ENCODE measurements at places on chromosomes 16 and 17.

DNA sequence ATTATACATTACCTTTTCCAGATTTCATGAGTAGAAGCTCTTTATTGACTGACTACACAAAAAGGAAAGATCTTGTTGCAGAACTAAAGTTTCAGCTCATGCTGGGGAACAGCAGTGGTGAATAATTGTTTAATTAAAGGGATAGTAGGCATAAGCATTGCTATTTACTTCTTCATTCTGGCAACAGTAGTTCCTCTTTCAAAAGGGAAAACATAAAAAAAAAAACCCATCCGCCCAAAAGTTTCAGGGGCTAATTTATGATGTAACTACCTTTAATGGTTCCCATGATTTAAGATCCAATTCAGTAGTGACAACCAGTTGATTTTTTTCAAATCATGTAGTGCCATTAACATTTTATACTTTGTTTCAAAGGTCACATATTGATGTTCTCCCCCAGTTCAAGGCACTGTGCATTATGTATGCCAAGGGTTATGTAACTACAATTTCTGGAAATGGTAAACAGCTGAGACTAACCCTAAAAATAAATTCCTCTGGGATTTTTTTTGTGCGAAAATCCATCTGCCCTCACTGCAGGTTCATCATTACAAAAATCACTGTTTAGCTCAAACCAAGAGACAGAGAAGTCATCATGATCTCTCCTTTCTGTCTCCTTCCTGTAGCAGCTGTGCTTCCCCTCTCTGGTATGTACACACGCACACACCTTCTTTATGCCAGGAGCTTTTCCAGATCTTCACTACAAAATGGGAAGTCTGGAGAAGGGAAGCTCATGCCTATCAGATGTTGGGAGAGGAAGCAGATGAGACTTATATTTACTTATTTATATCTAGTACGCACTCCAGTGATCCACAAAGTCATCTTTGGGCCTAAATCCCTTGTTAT, 2.2 kb upstream of the PHLPP2 start:
- DNase-seq = no peak

DNA sequence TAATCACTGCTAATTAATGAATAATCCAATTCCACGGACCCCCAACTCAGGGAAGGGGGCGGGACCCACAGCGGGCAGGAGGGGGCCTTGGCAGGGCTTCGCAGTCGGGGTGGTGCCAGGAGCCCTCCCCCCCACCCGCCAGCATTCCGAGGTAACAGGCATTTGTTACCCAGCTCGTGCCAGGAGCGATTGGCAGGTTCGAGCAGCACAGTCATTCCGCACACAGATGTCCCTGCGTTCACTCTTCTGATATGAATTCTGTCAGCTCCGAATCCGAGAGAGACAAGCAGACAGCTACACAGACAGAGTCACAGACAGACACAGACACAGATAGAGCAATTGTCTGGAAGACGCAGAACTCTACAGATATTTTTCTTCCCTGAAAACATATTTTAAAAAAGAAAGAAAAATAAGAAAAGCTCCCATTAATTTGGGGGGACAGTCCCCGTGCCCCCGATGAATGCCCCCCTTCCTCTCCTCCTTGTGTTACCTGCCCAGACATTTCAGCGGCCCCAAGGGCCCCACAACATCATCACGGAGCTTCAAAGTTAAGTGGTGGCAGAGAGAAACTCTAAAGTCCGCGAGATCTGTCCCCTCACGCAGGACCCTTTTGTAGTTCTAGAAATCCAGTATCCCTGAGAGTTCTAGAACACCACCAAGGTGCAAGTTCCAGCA, 10.2 kb downstream of the NEUROD2 start:
- DNase-seq = no peak

- no peak for DNase-seq
Measured at GRCh38 chr17:80603396-80603795, 58.8 kb downstream of the RPTOR start.

- DNase-seq = no peak
Measured at GRCh38 chr17:11300738-11301137, 59.7 kb downstream of the SHISA6 start.

DNA sequence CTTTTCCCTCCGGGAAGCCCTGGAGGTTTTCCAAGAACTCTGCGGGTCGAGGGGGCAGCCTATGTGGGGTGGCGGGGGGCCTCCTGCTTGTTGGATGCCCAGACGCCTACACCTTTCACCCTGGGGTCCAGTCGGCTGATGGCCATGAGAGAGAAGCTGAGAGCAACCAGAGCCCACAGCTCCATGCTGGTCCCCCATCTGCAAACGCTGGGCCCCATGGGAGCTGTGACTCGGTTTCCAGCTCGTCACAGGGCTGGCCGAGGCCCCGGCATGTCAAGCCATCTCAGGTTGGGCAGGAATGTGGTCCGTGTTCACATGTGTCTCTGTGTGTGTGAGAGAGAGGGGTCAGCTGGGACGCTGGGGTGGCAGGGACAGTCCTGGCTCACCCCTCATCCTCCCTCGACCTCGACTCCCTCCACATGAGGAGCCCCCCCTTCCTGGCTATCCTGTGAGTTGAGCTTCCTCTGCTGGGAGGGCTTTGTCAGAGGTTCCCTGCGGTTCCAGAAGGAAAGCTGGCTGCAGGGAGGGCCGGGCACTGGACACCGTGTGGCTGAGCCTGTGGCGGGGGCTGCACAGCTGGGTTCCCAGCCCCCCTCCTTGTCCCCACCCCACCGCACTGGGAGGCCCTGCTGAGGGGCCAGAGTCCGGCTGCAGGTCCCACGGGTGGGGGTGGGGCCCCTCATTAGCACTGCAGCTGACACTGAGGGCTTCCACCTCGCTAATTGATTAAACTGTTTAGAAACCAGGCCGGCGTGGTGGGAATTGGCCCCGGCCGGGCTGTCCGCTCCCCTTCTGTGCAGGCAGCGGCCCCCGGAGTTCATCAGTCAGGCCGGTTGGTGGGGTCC, 19.1 kb downstream of the METRNL start:
- DNase-seq = no peak

DNA sequence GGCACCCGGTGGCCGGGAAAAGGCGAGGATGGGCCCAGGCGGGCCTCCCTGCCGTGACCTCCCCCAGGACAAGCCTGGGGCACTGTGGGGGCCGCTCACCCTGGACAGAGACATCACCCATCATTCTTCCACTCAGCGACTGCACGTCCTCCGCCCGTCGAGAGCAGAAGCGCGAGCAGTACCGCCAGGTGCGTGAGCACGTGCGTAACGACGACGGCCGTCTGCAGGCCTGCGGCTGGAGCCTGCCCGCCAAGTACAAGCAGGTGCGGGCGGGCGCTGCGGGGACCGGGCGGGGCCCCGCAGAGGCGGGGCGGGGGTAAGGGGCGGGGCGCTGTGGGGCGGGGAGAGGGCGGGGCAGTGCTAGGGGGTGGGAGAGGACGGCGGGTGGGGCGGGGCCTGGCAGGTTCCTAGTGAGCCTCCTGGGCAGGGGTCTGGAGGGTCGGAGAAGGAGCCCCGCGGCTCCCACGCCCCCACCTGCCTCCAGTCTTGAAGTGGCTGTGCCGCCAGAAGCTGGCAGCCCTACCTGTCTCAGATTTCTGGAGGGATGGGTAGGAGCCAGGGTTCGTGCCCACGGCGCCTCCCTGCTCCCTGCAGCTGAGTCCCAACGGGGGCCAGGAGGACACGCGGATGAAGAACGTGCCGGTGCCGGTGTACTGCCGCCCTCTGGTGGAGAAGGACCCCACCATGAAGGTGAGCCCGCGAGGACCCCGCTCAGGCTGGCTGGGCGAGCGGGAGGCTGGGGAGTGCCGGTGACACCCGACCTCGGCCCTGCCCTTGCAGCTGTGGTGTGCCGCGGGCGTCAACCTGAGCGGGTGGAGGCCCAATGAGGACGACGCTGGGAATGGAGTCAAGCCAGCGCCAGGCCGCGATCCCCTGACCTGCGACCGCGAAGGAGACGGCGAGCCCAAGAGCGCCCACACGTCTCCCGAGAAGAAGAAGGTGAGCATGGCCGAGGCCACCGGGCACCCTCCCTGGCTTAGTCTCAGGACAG, 7.5 kb downstream of the NME3 start:
- DNase-seq = no peak

- DNase-seq = no peak
Measured at GRCh38 chr17:40485851-40486521, 15.4 kb downstream of the TNS4 start.

GRCh38 chr17:36127199-36127893, 23.7 kb downstream of the CCL4 start:
- DNase-seq = no peak

DNA sequence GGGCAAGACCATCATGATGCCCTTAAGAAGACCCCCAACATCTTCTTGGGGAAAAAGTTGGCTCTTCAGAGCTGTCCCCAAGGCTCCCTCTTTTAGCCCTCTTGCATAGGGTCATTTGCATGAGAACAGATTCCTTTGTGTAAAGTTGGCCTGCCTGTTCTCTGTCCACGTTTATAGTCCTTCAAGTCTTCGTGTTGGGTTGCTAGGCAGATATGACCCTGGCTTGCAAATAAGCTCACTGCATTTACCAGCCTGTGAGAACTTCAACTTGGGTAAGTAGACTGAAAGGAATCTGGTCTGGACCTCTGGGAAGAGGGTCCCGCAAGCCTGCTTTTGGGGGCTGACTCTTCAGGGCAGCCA, 2.9 kb downstream of the ARSG start:
- no peak for DNase-seq

DNA sequence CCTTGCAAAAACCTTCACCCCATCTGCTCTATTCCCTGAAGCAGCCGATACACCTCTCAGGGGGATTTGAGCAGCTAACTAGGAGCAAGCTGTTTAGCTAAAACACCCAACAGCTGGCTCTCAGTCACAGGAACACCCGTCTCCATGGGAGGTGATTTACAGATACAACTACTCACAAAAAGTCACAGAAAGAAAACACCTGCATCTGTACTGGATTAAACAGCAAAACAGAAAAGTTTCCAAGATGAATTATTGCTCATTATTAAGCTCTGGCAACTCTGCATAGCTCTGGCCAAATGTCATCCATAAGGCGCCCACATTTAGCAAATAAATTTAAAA, 22.3 kb downstream of the GJC1 start:
- no peak for DNase-seq

DNA sequence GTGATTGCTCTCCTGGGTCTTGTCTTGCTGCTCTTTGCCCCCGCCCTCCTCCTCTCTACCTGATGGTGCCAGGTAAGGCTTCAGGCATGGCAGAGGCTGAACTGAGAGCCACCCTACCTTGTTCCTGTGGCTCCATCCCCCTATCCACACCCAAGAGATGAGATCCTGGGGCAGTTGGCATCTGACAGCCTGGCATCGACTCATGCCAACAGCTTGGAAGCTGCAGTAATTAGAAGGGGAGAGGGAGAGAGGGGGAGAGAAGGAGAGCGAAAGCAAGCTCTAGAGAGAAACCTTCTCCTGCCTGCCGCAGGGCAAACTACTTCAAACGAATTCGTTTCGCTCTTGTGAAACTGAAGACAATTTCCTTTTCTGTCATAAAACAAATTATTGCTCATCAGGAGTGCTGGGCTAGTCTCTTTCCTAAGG, 13.8 kb upstream of the SP6 start:
- DNase-seq = no peak

GRCh38 chr16:53056392-53056881, 1.6 kb downstream of the CHD9 start:
- no peak for DNase-seq

GRCh38 chr17:522919-523318, 170.3 kb upstream of the RPH3AL start:
- DNase-seq = no peak

GRCh38 chr16:56341656-56342399, 83.5 kb downstream of the AMFR start:
- no peak for DNase-seq

DNA sequence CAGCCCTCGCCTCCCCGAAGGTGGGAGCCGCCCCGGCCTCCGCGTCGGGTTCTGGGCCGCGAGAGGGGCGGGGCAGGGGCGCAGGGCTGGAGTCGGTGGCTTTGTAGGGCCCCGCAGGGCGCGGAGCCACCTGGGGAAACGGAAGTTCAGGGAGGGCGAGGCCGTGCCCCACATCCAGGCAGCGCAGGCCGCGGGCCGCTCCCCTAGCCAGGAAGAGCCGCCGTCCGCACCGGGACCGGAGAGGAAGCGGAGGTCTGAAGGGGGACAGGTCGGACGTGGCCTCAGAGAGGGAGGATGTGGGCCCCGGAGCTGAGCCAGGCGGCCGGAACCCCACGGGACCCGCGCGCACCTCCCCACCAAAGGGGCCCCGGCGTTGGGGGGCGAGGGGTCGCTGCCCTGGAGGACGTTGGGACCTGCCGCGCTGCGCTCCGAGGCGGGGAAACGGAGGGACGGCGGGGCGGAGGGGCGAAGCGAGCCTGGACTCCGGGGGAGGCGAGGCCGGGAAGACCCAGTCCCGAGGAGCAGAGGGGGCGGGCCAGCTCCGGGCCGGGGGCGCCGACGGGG, 482 bp upstream of the SLC16A3 start:
- DNase-seq = no peak

DNA sequence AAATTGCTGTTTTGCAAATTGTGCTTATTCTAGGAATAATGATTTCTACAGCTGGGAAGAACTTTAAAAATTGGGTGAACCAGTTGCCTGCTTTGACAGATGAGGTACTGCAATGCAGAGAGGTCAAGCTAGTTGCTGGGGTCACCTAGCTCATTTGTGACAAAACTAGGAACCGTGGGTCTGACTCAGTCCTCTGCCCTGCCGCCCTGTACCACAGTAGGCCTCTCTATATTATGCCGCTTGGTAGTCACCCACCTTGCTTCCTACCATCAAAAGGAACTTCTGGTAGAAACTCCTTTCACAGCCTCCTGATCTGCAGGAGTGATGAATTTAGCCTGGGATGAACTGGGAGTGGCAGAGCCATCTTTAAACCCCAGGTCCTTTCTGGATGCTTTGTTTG, 105.7 kb downstream of the PITPNC1 start:
- no peak for DNase-seq

- no peak for DNase-seq
Measured at GRCh38 chr16:88416686-88417085, 33.9 kb downstream of the ZNF469 start.

GRCh38 chr16:56198006-56198754, 6.9 kb downstream of the GNAO1 start:
- DNase-seq = no peak

- no peak for DNase-seq
Measured at GRCh38 chr16:1380195-1380594, 28.5 kb downstream of the GNPTG start.

- no peak for DNase-seq
Measured at GRCh38 chr17:49104511-49105074, 28.0 kb upstream of the B4GALNT2 start.

DNA sequence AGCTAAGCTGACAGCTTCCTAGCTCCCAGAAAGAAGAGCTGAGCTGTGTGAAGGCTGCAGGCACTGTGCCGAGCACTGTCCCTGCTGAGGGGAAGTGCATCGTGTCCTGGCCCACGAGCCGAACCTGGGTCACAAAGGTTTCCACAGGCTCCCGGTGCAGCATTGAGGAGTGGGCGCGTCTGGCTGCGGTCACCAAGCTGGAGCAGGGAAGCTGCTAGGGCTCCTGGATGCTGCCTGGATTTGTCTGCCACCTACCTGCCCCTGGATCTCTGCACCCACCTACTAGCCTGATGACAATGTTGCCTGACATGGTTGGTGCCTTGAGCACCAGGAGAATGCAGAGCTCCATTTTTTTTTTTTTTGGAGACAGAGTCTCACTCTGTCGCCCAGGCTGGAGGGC, 6.5 kb upstream of the SRRM2 start:
- DNase-seq = peak; percentile 48

DNA sequence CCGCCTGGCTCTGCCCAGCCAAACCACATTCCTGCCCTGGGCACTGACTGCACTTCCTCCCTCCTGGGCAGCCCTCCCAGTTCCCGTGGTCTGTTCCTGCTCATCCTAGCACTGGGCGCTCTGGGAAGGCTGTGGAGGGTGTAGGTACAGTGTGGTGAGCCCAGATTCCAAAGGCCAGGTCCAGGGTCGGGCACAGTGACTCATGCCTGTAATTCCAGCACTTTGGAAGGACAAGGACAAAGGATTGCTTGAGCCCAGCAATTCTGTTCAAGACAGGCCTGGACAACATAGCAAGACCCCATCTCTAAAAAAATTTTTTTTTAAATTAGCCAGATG, 30.6 kb downstream of the C16orf74 start:
- no peak for DNase-seq

Measured in putamen (tissue), 1 donor.